Adrenal gland (tissue), 19 donors: ENCODE measurements at places on chromosomes 7 and 10. TPM values are rescaled to one million over a fixed set of nuclear protein-coding genes. Genes with fewer than 3 reads are reported as not detected.

- no peak overlapping the region for H3K27ac ChIP-seq
- DNase-seq, result no peak
- H3K4me3 ChIP-seq, result no peak overlapping the region
- peaks cover 66% of the 10 kb centered on the region for H3K27me3 ChIP-seq
- no peaks in the 10 kb centered on the region for H3K36me3 ChIP-seq
- H3K4me1 ChIP-seq, result peaks cover 4% of the 10 kb centered on the region
Observed at GRCh38 chr7:157692460-157693011, 355.7 kb downstream of the DNAJB6 start.

The ACSL5 gene
- total RNA-seq, result 8.6 TPM

DNA sequence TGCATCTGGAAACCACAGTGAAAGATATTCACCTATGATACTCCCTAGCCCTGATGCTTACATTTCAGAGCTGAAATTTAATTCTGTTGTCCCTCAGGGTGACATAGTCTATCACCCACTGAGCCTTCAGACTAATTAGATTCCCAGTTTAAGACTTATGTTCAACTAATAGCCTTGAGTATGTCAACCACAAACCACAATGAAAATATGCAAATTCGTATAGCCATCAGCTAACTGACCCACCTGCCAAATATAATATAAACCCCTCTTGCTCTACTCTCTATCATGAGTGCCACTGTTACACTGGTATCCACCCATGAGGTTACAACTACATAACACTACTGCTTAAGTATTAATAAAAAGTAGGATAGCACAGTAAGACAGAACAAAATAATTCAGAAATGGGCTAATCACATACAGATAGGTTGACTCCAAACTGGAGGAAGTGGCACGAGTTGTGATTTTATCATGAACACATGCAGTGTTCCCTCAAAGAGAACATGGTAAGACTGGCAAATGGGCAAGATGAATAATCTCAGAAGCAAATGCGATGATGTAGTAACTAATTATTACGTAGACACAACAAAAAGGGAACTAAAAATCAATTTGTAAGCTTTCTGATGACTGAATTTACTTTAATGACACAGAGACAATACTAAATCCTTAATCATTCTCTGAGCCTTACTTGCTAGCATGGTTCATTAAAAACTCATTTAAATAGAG, 290.6 kb downstream of the PARD3 start:
- peaks cover 27% of the 10 kb centered on the region for H3K4me1 ChIP-seq
- H3K27me3 ChIP-seq, result no peaks in the 10 kb centered on the region
- no peak overlapping the region for H3K4me3 ChIP-seq
- H3K36me3 ChIP-seq, result no peaks in the 10 kb centered on the region
- H3K27ac ChIP-seq, result no peak overlapping the region

The PTEN gene
- total RNA-seq, result 92.8 TPM

GRCh38 chr10:48667960-48668590, 16.6 kb upstream of the WDFY4 start:
- H3K4me3 ChIP-seq, result no peak overlapping the region
- H3K4me1 ChIP-seq, result no peaks in the 10 kb centered on the region
- H3K27me3 ChIP-seq, result no peaks in the 10 kb centered on the region
- H3K36me3 ChIP-seq, result no peaks in the 10 kb centered on the region
- DNase-seq, result no peak
- no peak overlapping the region for H3K27ac ChIP-seq

DNA sequence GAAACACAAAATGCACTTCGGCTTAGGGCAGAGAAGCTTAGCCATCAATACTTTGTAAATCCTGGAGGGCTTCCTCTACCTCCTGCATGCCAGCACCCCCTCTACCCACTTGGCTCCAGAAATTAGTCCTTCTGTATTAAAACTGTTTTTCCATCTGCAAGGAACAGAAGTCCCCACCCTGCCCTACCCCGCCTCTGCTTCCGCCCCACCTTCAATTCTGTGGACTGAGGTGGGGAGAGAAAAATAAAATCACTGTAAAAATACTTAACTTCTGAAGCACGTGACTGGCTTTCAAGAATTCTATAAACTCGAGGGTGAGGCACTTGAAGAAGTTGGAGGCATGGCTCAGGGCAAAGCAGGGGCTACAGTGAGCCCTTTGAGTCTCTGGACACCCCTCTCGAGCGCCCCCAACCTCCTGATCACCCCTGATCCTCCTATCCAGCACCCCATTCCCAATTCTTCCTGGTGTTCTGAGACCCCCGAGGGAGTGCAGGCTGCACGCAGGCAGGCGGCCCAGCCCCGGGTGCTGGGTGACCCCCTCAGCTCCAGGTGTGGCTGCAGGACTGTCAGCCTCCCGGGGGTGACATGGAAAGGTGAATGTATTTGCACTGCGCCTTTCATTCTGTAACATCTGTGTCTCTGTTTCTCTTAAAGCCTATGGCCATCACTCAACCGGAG, 7.3 kb upstream of the KIAA1217 start:
- no peaks in the 10 kb centered on the region for H3K27me3 ChIP-seq
- no peaks in the 10 kb centered on the region for H3K4me1 ChIP-seq
- DNase-seq, result no peak
- H3K36me3 ChIP-seq, result no peaks in the 10 kb centered on the region
- H3K27ac ChIP-seq, result no peak overlapping the region
- no peak overlapping the region for H3K4me3 ChIP-seq

GRCh38 chr10:51892965-51893658, 193.7 kb upstream of the CSTF2T start:
- H3K4me3 ChIP-seq, result no peak overlapping the region
- H3K27me3 ChIP-seq, result no peaks in the 10 kb centered on the region
- H3K36me3 ChIP-seq, result no peaks in the 10 kb centered on the region
- no peak overlapping the region for H3K27ac ChIP-seq

- H3K27me3 ChIP-seq, result no peaks in the 10 kb centered on the region
- peak; percentile 93 for DNase-seq
- H3K27ac ChIP-seq, result peak overlapping the region; percentile 76
- no peak overlapping the region for H3K4me3 ChIP-seq
Observed at GRCh38 chr10:119006451-119007210, 22.9 kb upstream of the NANOS1 start.

DNA sequence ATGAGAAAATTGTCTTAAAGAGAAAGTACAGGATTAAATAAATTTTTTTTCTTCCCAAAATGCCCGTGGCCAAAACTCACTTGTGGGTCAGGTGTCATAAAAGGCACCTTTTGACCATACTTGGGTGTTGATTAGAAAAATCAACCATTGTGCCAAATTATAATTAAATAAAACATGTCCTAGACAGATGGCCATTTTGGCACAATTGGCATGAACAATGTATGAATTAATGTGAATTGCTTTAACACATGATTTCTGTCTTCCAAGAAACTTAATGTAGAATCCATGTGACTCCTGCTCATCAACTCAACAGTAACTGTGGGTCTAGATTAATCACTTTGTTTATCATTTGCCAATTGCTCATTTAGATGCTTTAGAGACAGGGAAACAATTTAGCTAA, 64.0 kb downstream of the CSTF2T start:
- H3K4me3 ChIP-seq, result no peak overlapping the region
- no peaks in the 10 kb centered on the region for H3K4me1 ChIP-seq
- no peaks in the 10 kb centered on the region for H3K27me3 ChIP-seq
- no peaks in the 10 kb centered on the region for H3K36me3 ChIP-seq
- H3K27ac ChIP-seq, result no peak overlapping the region

DNA sequence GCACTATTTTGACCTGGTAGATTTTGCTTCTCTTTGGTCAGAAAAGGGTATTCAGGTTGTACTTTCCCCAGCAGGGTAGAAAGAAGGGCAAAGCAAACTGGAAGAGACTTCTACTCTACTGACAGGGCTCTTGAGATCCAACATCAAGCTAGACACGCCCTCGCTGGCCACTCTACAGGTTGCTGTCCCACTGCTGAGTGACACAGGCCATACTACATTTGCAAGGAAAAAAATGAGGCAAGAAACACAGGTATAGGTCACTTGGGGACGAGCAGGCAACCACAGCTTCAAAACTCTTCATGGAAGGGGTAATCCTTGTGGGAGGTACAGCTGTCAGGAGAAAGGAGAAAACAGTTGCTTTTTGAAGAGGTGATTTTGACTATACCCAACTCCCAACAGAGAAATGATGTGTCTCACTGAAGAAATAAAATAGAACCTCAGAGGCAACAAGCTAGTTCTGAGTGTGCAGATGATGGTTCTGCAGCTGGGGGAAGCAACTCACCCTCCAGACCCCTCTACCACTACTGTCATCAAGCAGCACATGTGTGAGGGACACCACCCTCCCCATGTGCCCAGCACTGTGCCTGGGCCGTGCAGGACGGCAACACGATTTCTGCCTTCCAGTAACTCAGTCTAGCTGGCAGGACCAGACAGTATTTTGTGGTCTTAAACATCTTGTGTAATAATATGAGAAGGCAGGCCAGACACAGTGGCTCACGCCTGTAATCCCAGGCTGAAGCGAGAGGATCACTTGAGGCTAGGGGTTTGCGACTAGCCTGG, 16.3 kb downstream of the AKR1B1 start:
- DNase-seq, result peak; percentile 51
- no peaks in the 10 kb centered on the region for H3K36me3 ChIP-seq
- H3K4me1 ChIP-seq, result peaks cover 15% of the 10 kb centered on the region

The C10orf143 gene
- total RNA-seq, result 0.85 TPM
